ENCODE measurements at places on chromosomes 11 and 22.

- peak; percentile 8 for DNase-seq
Observed at GRCh38 chr11:105673089-105673488, 63.2 kb downstream of the GRIA4 start.

- DNase-seq, result no peak
Observed at GRCh38 chr22:48709453-48709852, 1118.2 kb downstream of the BRD1 start.

GRCh38 chr22:22818861-22819855, 68.5 kb upstream of the IGLL5 start:
- DNase-seq, result no peak

- DNase-seq, result no peak
Observed at GRCh38 chr22:29780748-29781676, 13.8 kb downstream of the UQCR10 start.

DNA sequence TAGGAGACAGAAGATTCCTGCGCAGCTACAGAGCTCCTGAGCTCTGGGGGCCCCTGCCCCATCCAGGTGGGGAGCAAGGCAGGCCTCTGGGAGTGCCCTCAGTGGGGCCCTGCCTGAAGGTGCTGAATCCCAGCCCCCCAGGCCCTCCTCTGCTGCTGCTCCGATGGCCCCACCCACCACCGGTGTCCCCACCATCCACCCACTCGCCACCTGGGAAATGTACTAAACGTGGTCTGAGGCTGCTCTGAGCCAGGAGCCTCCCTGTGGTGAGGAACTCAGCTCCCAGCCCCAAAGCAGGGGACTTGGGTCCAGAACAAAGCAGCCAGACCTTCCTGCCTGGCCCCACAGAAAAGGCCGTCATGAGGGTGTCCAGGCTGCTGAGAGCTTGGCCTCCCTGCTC, 289.4 kb downstream of the CTTN start:
- DNase-seq, result no peak

- no peak for DNase-seq
Observed at GRCh38 chr11:32105871-32106560, 15.1 kb downstream of the RCN1 start.

GRCh38 chr22:35552196-35552842, 11.7 kb downstream of the RASD2 start:
- DNase-seq, result peak; percentile 30

DNA sequence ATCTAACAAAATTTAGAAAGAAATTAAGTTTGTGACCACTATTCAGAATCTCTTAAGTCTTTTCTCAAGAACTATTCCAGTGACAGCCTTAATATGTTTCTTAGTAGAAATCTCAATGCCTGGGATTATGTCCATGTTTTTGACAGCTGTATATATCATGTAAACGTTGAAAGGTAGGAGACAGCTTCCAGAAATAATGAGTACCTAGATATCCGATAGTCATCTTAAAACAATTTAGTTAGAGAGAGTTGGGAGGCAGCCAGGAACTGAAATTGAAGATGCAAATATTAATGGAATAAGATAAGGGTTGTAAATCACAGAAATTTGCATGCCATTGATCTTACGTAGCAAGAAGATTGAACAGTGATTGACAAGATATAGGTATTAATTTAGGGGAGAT, 955.2 kb downstream of the JRKL start:
- DNase-seq, result no peak

GRCh38 chr11:62644220-62644619, 2.2 kb downstream of the GANAB start:
- no peak for DNase-seq

- no peak for DNase-seq
Observed at GRCh38 chr11:63764340-63764678, 4.3 kb downstream of the ZFTA start.

DNA sequence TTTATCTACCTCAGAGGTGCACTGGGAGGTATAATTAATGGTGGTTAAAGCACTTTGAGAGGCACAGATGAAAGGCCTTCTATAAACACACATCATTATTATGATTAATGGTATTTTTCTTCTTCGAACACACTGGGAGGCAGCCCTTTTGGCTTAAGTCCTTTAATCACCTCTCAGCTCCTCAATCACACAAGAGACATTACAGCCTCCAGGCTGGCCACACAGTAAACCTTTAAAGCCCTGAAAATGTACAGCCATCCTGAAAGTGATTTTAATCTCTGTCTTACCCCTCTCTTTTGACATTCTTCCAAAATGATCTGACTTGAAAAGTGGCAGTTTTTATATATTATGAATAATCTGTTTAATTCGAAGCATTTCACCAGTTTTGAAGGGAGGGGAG, 54.3 kb upstream of the VSTM5 start:
- DNase-seq, result no peak

DNA sequence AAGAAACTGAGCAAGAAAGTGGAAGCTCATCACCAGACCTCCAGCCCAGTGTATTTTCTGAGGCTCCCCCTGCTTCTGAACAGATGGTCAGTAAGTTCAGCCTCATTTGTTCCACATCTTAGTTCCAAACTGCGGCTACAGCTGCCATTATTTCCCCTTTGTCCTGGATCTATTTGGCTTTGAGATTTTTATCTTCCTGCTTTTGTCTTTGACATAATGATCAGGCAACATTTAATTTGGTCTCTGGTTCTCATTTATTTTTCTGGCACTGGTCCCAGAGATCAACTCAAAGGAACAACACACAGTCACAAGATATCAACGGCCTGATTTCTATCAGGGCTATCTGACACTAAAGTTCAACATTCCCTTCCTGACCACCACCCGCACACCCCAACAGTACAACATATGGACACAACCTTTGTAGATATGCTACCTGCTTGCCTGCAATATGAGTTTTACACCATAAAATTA, 137.5 kb downstream of the FAM76B start:
- DNase-seq, result no peak

- no peak for DNase-seq
Observed at GRCh38 chr11:87712802-87713202, 462.4 kb downstream of the RAB38 start.

- DNase-seq, result no peak
Observed at GRCh38 chr11:121451178-121451985, 732 bp upstream of the SORL1 start.

GRCh38 chr22:31135706-31136105, 4.6 kb downstream of the PLA2G3 start:
- DNase-seq, result no peak

DNA sequence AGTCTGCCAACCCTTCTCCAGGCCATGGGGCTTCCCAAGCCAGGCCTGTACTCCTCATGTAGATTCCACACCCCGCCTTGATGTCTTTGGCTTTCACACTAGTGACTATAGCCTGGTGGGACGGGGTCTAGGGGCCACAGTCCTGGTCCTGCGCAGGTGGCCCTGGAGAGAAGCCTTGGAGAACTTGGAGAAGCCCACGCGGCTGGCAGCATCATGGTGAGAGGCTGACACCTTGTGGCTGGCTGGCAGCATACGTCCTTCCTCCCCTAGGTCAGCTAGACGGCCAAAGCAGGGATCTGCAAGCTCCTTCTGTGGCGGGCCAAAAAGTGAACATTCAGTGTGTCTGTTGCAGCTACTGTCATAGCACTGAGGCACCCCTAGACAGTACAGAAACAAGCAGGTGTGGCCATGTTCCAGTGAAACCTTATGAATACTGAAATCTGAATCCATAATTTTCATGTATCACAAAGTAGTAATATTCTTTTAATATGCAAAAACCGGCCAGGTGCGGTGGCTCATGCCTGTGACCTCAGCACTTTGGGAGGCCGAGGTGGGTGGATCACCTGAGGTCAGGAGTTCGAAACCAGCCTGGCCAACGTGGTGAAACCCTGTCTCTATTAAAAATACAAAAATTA, 42.0 kb downstream of the FAM83F start:
- DNase-seq, result peak; percentile 69

GRCh38 chr11:111834432-111835163, 36.8 kb downstream of the ALG9 start:
- DNase-seq, result no peak

DNA sequence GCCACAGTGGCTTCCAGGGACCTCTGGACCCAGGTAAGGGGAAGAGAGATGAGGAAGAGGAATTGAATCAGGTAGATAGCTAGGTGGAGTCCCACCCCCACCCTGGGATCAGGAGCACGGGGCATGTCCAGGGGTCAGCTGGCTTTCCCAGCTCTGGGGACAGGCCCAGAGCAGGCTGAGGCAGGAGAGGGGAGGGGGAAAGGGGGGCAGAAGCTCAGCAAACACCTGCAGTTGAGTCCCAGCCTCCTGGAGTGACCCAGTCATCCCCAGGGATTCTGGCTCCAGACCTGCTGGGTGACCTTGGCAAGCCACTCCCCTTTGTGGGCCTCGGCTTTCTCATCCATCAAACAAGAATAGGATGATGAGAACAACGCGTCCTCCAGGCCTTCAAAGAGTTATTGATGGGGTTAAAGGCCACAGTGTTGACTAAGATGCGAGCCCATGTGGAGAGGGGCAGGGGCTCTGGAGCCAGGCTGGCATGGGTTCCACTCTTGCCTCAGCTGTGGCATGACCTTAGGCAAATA, 16.0 kb downstream of the STARD10 start:
- DNase-seq, result no peak

DNA sequence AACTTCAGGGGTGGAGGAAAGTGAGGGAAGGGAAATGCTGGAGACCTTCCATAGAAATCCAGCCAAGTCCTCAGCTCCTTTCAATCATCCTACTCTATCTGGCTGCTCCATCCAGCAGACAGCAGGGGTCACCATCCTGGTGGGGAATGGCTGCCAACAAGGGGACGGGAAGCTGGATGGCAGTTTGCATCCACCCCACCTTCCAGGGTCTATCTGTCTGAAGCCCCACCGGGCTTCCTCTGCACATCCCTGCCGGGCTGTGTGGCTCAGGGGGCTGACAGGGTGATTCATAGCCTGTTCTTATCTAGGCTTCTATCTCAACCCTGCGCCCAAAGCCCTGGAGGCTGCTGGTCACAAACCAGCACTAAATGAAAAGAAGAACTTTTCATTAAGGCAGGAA, 1.1 kb downstream of the SYTL2 start:
- DNase-seq, result peak; percentile 32

DNA sequence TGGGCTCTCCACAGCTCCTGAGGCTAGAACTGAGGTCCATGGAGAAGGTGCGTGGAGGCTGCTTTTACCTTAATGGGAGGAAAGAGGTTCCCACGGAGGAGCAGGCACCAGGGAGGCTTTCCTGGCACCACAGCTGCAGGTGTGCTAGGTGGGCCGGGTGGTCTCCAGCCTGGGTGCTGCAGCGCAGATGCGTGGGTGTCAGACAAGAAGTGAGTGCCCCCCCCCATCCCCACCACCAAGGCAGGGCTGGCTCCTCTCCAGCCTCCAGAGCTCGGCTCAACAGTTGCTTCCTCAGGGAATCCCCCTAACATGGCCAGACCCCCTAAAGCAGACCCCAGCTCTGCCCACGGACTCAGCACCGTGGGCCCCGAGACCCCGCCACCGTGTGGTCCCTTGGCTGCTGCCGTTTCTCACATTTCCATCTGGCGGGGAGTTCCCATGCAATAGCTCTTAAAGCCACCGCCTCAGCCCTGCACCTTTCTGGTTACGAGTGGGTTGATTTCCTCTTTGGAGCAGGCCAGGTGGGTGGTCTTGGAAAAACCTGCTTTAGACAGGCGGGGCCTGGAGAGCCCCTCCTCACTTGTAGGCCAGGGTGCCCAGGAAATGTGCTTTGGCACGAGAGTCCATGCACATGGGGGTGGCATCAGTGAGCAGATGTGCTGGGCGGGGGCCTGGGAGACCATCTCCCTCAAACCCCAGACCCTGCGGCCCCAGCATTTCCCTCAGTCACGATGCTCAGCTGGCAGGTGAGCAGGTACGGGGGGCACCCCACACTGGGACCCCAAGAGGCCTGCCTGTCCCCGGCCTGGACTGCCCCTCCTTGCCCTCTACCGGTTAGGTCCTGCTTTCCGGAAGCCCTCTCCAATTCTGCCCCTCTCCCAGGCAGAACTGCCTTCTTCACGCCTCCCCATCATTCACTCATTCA, 93.7 kb downstream of the ARHGAP8 start:
- DNase-seq, result no peak

DNA sequence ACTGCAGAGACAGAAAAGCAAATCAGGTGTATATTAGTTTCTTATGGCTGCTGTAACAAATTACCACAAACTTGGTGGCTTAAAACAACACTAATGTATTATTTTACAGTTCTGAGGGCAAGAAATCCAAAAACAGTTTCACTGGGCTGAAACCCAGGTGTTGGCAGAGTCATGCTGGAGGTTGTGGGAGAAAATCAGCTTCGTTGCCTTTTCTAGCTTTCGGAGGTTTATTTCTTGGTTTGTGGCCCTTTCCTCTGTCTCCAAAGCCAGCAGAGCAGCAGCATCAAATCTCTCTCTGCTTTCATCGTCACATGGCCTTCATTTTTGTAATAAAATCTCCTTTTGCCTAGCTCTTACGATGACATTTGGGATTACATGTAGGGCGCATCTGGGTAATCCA, 33.0 kb upstream of the OR6M1 start:
- no peak for DNase-seq

DNA sequence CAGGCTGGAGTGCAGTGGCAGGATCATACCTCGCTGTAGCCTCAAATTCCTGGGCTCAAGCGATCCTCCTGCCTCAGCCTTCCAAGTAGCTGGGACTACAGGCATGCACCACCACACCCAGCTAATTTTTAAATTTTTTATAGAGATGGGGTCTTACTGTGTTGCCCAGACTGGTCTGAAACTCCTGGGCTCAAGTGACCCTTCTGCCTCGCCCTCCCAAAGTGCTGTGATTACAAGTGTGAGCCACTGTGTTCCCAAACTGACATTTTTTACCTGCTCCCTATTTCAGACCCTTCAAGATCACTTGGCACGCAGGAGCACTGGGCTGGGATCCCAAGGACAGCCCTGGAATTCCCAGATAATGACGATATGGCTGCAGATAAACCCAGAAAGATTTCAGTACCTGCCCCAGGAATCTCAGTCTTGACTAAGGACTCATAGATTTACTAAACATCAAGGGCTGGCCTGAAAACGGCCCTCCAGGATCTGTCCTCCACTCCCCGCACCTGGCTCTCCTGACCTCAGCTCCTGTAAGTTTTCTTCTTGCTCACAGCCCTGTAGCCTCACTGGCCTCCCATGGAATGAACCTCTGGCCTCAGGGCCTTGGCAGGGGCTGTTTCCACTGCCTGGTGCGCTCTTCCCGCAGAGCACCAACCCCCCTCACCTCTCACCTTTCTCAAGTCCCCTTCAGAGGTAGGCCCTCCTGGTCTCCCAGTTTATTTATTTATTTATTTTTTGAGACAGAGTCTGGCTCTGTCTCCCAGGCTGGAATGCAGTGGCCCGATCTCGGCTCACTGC, 3.6 kb upstream of the CSNK1E start:
- DNase-seq, result no peak

- DNase-seq, result peak; percentile 67
Observed at GRCh38 chr11:62546244-62546928, at the start of gene AHNAK. Gene AHNAK (minus strand): TSS chr11:62546806. CDS start chr11:62536098, 10,708 bp downstream.

Data from A549 (cell line).